ENCODE measurements at places on chromosomes 2 and 18.
A peak's percentile ranks its signal among the peaks of the same experiment; 100 is the strongest.

GRCh38 chr2:86790134-86790675 is 508 bp downstream of the CD8A start:
- DNase-seq: peak; percentile 55

DNA sequence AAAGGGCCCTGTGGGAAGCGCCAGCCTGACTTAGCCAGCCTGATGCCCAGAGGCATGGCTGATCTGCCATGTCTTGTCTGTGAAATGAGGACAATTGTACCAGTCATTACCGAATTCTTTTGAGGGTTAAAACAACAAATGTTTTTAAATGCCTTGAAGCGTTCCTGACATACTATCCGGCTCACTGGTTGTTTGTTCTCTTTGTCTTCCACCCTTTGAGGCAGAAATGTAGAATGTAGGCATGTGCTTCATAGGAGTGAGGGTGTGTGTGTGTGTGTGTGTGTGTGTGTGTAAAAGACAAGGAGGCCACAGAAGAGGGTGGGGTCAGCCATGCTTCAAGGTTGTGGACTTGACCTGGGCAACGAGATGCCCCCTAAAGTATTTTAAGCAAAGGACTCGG is 35.5 kb downstream of the TGFBRAP1 start:
- no peak for DNase-seq

- no peak for DNase-seq
Measured at GRCh38 chr2:56148825-56149224, 35.0 kb upstream of the CCDC85A start.

- DNase-seq: no peak
Measured at GRCh38 chr2:228916416-228917090, 354.5 kb downstream of the PID1 start.

- DNase-seq: no peak
Measured at GRCh38 chr2:46119453-46119852, 177.8 kb upstream of the EPAS1 start.

- no peak for DNase-seq
Measured at GRCh38 chr2:3970791-3971651, 267.6 kb downstream of the DCDC2C start.

DNA sequence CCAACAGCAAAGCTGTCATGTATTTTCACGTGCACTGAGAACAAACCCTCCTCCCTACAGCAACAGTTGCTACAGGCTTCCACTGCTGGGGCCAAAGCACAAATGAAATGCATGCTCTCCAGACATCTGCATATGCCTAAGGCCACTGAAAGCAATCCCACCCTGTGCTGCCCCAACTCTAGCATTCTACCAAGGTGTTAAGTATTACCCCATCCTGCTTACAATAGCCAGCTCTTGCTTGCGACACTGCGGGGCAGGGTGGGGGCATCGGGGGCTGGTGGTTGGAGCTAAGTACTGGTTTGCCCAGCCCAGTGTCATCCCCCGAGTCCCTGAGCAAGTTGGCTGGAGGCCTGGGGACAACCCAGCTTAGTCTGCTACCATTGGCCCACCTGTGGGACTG is 742.5 kb downstream of the TDRD15 start:
- DNase-seq: no peak

DNA sequence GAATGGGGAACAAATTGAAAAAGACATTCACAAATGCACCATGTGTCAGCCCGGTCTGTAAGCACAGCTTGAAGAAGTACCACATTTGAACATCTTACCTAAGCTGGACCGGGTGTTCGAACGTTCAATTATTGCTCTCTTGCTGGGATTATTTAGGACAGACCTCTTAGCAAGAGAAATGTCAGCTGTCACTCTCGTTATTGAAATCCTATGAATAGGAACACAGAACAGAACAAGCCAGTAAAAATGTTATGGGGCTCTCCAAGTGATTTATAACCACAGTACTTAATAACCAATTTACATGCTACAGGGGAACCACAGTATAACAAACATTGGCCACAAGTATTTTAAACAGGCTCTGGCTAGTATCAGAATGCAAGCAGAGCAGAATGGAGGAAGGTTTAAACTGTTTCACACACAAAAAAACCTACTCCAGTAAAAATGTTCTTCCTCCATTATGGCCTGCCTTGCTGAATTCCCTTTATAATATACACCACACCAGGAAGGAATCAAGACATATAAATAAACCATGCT is 32.5 kb upstream of the ARL5A start:
- DNase-seq: no peak

DNA sequence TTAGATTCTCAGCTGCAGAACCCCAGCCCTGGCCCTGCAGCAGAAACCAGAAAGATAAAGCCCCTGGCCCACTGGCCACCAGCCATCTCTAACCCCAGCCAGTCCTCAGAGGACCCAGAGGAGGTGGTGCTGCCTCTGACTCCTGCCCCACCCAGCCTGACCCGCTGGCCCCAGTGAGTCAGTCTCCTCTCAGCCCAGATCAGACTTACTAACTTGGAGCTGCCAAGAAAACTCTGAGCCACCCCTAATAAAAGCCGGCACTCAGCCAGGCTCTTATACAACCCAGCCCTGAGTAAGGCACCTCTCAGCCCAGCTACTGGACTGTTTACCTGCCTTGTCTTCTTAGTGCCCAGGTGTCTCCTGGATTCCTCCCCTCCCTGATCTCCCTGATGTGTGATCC is 2.0 kb downstream of the SLC14A2 start:
- no peak for DNase-seq

GRCh38 chr2:43542285-43542933 is 53.4 kb downstream of the THADA start:
- no peak for DNase-seq

DNA sequence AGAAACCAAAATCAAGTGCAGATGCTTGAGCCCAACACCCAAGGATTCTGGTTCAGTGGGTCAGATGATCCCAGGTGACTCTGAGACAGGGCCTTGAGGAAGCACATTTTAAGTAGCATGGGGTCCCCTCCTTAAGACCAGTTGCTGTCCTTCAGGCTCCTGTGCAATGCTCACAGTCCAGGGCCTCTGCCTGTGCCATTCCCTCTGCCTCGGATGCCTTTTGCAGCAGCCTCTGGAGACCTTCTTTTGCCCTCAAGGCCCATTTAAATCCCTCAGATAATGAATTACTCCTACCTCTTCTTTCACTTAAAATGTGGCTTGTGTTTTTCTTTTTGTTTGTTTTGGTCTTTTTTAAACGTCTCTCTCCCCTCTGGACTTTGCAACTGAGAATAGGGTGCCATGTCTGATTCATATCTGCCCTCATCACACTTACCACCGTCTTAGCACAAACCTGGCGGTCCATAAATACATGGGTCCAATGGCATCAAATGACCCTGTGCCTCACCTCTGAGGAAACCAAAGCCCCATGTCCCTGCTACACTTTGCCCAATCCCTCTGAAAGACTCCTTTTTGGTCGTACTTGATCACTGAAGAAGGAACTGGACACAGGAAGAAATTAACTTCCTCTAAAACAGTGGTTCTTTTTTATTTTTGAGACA is 14.2 kb downstream of the ACTG2 start:
- DNase-seq: no peak

DNA sequence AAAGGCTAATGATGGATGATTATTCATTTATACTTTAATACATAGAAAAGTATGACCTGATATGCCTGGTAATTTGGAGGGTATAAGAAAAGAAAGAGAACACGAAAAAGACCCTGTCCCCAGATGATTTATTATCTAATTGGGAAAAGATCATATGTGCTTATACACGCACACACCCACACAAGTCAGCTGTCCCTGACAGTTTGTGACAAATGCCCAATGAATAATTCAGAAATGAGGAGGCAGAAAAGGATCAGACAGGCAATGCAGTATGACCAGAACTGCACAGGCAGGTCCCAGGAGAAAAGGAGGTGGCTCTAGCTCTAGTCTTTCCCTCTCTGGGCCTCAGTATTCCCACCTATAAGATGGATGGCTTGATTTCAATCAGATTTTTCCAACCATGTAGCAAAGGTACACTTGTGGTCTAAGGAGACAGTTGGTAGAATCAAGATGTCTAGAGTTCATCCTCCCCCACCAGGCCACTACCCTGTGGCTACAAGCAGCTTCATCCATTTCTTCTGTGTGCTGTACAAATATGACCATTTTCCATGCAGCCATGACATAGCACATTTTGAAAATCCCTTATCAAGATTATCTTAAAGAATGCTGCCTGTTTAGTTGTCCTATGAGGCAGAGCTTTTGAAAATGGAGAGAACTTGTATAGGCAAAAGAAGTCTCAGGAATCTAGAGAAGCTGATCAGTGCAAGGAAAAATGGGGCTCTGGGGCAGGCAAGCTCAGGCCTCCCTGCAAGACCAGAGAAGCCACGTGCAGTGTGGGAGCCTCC is 19.7 kb downstream of the CYRIA start:
- no peak for DNase-seq

DNA sequence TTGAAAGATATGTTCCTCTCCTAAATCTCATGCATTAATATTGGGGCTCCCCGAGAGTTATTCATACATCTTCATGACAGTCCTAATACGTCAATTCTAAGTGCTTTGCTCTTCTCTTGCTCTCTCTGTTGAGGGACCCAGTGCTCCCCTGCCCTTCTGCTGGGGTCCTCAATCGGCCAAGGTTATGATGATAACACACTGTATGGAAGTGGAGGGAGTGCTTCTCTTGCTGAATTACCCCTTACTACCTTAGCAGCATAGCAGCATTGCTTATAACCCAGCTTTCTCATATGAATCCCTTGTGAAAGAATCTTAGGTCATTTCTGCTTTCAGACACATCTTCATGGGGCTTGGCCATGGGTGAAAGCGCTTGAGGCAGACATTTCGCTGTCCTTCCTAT is 43.2 kb downstream of the ITPRID2 start:
- DNase-seq: no peak

GRCh38 chr2:241193271-241193670 is 4.8 kb downstream of the ANO7 start:
- DNase-seq: no peak
